ENCODE measurements at places on chromosomes 7 and 10.

DNA sequence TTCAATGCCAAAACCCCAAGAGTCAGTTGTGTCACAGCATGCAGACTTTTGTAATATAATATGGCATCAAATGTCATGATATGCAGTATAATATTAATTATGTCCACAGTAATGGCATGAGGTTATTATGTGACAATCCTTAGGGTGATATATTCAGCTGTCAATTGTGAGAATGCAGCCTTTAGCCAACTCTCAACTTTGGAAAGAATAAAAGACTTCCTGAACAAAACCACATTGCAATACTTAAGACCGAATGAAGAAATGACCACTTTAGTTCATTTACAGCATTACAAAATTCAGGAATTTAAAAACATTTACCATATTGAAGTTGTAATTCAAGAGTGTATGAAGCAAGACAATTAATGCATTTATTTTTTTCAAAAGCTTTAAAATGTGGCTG lies 45.4 kb downstream of the CPVL start:
- no peak for DNase-seq

DNA sequence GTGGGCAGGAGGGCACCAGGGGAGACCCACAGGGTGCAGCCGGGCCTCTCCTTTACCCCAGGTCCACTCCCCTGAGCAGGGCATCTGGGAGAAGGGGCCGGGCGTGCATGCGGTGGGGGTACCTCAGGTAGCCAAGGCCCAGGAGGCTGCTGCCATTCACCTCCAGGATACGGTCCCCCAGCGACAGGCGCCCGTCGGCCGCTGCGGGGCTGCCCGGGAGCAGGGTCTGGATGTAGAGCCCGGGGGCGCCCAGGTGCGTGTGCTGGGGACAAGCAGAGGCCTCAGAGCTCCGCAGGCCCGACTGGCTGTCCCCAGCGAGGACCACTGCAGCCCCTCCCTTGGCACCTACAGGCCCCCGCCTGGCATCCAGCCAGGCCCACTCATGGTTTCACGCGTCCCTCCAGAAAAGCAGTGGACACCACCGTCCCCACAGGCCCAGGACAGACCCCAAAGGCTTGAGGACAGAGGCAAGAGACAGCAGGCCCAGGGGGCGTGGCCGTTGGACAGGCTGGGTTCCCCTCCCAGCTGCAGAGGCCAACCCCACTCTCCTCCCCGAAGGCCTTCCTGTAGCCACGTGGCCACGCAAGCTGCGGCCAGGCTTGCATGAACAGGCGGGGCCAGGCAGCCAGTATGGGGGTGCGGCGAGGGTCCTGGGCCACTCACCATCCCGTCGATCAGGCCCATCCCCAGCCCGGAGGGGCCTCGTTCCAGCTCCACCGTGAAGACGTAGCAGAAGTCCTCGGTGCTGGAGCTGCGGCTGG lies 24.3 kb downstream of the AP5Z1 start:
- no peak for DNase-seq

GRCh38 chr10:126437635-126438406 lies 49.5 kb upstream of the ADAM12 start:
- DNase-seq: no peak

GRCh38 chr7:130793855-130794618 lies 60.0 kb upstream of the KLF14 start:
- no peak for DNase-seq

DNA sequence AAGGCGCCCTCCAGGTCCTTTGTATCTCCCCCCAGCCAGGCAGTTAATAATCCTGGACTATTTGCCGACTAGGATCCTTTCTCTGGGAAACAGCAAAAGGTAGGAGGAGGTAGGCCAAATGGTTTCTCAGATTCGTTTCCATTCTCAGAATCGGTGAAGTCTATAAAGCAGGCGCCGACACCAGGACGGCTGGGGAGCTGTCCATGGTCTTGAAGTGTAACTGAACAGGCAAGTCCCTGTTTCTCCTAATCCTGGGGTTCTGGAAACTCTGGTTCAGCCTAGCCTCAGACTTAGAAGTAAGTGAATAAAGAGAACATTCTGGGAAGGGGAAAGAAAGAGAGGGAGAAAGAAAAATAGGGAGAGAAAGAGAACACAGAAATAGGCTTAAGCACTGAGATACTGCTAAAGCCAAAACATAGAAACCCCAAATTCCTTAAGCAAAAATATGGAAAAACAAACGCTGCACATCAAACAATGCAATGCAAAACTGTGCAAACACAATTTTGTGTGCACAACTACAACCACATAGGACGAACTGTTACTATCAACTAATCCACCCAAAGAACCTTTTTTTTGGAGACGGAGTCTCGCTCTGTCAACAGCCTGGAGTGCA lies 11.1 kb upstream of the INA start:
- DNase-seq: no peak

DNA sequence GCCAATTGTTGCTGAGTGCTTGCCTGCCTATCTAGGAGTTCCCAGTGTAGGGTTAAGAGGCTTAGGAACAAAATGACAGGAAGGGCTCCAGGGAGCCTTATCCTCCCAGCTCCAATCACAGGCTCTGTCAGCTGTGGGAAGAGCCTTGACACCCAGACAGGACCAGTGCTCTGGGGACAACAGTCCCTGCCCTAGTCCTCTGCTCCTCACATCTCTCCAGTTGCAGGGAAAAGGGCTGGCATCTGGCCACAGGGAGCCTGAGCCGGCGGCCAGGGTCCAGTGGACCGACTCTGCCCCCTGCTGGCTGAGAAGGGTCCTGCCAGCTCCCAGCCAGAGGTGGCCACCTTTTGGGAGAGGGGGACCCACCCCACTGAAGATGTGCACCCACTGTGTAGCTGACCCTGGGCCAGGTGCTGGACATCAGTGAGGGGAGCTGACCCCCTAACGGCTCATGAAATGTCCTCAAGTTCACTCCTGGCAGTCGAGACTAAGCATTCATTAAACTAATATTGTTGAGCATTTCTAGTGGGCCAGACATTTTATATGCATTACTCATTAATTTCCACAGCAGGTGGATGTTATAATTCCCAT lies 17.6 kb downstream of the DNAJB12 start:
- DNase-seq: no peak

All from iPS DF 19.7 (cell line).